ENCODE measurements at places on chromosomes 3 and 15. TPM values are rescaled to one million over a fixed set of nuclear protein-coding genes. Genes with fewer than 3 reads are reported as not detected.

The ADAMTSL3 gene
- 4.8 TPM for total RNA-seq

The SLC12A8 gene
- total RNA-seq, result 20.7 TPM

The WDR76 gene
- total RNA-seq, result 6.8 TPM

The GP9 gene
- not detected for total RNA-seq

The SPSB4 gene
- total RNA-seq, result not detected

DNA sequence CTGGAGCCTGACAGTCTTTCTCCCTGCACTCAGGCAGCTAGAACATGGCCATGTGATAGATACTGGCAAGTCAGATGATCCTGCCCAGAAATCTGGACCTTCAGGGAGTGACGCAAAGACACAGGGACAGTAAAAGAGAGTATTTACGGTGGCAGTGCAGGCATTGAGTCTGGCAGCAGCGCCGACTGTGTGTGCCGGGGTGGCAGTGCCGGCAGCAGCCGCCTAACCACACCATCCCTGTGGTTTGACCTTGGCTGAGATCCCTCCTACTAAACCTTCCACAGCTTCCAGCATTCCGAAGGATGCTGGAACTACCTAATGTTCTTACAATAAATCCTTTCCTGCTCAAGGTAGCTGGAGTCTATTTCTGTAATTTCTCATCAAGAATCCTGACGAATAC is 4.6 kb upstream of the TSPAN3 start:
- no peak overlapping the region for H3K4me3 ChIP-seq
- no peaks in the 10 kb centered on the region for H3K4me1 ChIP-seq
- no peaks in the 10 kb centered on the region for H3K36me3 ChIP-seq
- no peaks in the 10 kb centered on the region for H3K27me3 ChIP-seq
- DNase-seq, result no peak

- no peaks in the 10 kb centered on the region for H3K36me3 ChIP-seq
- H3K27me3 ChIP-seq, result no peaks in the 10 kb centered on the region
- no peak overlapping the region for H3K4me3 ChIP-seq
These were observed 168.8 kb downstream of the ECT2 start for GRCh38 chr3:172919297-172919683.

The LIPH gene
- 104 TPM for total RNA-seq

The NT5DC2 gene
- 12.5 TPM for total RNA-seq

Data from colonic mucosa (tissue), 4 donors.